CD4-positive, CD25-positive, alpha-beta regulatory T cell (primary cell): ENCODE measurements at places on chromosomes 3 and 15. TPM values are rescaled to one million over a fixed set of nuclear protein-coding genes. Genes with fewer than 3 reads are reported as not detected.

Gene EIF4E3
- polyA plus RNA-seq = 98.9 TPM

DNA sequence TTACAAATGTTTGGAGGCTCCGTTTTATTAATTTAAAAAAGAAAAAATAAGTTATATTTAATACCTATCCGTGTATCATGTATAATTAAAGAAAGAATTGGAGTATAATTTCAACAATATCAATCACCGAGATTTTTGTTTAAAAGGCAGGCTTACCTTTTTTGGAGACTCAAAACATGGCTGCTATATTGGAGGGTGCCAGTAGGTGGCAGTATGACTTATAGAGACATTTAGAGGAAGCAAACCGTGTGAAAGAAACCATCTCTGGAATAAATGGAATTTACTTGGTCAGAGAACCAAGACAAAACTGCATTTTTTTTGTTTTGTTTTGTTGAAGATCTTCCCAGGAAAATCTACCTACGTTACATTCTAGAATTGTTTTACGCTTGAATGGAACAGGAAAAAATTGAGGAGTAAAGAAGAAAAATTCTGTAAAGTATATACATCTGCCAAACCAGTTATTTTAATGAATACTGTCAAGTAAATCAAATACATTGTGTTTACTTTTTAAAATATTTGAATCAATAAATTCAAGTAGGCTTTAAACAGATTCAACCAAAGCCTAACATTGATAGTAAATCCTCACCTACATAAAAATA is 802.6 kb upstream of the ALCAM start:
- peak; percentile 51 for DNase-seq

Gene LRRC49
- not detected for polyA plus RNA-seq

DNA sequence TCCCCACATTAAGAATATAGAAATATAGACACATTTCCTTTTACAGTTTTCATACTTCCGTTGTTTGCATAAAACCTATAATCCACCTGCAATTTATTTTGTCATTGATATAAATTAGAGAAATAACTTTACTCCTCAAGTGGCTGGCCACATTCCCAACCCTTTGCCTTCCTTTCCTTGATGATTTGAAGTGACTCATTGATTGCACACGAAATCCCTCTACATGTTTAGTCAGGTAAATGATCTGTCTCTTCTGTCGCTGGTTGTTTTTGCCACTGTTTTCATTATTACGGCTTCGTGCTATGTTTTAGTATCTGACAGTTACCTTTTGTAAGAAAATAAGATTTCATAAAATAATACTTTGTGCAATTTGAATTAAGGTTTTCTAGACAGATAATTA is 272.2 kb upstream of the NR2E3 start:
- no peak for DNase-seq

GRCh38 chr3:182710557-182711157 is 82.6 kb upstream of the ATP11B start:
- no peak for DNase-seq

Gene OXNAD1
- polyA plus RNA-seq = 67.1 TPM

Gene RBP2
- polyA plus RNA-seq = not detected

Gene COL6A6
- polyA plus RNA-seq = not detected

DNA sequence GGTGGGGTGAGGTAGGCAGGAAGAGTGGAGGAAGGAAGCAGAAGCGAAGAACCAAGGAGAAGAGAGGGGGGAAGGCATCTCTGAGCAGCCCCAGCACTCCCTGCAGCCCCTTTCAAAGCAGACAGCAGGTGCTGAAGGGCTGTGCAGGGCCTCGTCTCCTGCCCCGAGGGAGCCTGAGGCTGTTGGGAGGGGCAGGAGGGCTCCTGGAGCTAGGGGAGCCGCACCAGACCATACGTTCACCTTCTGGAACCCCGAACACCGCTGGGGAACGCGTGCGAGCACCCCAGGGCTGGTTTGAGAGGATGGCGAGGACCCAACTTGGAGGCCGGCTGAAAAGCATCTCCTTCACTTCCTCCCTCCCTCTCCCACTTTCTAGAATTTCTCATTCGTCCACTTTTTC is 259.8 kb downstream of the FAM43A start:
- DNase-seq = no peak

DNA sequence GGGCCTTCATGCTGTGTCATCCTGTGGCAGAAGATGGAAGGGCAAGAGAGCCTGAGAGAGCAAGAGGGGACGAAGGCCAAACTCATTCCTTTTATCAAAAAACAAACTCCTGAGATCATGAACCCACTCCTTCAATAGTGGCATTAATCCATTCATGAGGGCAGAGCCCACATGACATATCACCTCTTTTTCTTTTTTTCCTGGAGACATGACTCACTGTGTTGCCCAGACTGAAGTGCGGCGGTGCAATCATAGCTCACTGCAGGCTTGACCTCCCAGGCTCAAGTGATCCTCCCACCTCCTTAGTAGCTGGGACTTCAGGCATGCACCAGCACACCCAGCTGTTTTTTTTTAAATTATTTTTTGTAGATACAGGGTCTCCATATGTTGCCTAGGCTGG is 92.0 kb upstream of the RNU6-1 start:
- DNase-seq = no peak

GRCh38 chr3:152127058-152127457 is 141.7 kb upstream of the MBNL1 start:
- no peak for DNase-seq

DNA sequence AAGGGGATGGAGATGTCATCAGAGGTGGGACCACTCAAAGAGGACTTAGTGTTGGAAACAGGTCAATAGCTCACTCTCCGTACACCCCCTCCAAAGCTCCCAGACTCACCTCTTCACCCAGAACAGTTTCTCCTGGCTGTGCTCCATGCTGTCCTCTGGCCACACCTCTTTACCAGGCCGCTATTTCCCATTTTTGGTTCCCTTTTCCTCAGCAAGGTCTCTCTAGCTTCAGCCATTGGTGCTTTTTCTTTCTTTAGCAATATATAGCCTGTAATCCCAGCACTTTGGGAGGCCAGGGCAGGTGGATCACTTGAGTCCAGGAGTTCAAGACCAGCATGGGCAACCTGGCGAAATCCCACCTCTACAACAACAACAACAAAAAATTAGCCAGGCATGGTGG is 123.6 kb upstream of the SMAD3 start:
- no peak for DNase-seq

Gene ZNF620
- polyA plus RNA-seq = 2.9 TPM

Gene EFHB
- 0.23 TPM for polyA plus RNA-seq

DNA sequence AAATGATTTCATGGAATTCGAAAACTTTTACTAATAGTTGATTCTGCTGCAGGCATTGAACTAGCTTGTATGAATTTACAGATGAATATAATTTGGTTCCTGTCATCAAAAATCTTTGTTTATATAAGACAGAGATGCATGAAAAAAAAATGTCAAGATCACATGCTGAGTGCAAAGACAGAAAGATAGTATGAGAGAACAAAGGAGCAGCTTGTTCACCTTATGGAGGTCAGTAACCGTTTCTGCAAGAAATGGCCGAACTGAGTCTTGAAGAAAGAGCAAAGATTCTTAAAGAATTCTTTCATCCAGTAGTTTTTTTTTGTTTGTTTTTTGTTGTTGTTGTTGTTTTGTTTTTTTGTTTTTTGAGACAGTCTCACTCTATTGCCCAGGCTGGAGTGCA is 450.6 kb downstream of the TUSC7 start:
- DNase-seq = no peak

DNA sequence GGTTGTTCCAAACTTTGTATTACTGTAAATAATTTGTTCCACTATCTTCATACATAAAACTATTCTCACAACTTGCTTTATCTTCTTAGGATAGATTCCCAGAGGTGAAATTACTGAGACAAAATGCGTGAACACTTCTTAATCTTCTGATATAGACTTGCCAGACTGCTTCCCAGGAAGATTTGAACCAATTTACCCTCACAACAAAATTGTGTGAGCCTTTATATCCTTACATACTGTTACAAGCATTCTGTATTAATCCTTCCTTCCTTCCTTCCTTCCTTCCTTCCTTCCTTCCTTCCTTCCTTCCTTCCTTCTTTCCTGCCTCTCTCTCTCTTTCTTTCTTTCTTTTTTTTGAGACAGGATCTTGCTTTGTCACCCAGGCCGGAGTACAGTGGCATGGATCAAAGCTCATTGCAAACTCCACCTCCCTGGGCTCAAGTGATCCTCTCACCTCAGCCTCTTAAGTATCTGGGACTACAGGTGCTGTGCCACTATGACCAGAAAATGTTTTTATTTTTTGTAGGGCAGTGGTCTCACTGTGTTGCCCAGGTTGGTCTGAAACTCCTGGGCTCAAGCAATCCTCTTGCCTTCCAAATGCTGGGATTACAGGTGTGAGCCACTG is 57.1 kb upstream of the SSR3 start:
- DNase-seq = no peak

DNA sequence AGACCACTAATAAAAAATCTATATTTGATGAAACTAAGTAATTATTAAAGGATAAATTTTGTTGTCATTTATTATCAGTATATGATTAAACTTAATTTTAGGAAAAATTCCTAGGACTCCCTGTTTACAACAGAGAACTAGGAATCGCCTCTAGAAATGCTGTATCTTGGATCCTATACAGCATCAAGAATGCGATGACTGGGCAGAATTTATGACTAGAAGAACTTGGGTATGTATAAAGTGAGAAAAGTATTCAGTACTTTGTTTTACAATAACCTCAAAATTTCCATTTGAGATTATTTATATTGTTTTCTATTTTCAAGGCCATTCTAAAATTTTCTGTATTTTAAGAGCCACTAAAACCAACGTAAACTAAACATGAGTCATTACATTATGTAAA is 82.3 kb upstream of the AGTR1 start:
- DNase-seq = no peak

DNA sequence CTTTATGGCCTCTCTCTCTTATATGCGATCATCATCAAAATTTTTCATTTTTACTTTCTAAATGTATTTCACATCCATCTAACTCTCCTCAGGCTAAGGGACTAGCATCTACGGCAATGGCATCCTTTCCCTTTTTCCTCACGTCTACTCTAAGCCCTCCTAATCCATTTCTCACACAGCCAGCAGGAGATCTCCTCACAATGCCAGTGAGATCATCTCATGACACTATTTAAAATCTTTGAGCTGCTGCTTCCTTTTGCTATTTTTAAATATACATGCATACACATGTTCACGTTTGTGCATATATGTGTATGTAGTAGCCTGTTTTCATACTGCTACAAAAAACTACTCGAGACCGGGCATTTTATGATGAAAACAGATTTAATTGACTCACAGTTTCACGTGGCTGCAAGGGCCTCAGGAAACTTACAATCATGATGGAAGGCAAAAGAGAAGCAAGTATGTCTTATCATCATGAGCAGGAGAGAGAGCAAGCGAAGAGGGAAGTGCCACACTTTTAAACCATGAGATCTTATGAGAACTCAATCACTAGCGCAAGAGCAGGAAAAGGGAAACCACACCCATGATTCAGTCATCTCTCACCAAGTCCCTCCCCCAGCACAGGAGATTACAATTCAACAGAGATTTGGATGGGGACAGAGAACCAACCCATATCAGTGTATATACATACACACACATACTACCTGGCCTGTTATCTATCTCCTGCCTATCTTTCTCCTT is 599.2 kb upstream of the ROBO1 start:
- DNase-seq = no peak

GRCh38 chr15:40942337-40942854 is 10.9 kb upstream of the CHAC1 start:
- DNase-seq = peak; percentile 35

DNA sequence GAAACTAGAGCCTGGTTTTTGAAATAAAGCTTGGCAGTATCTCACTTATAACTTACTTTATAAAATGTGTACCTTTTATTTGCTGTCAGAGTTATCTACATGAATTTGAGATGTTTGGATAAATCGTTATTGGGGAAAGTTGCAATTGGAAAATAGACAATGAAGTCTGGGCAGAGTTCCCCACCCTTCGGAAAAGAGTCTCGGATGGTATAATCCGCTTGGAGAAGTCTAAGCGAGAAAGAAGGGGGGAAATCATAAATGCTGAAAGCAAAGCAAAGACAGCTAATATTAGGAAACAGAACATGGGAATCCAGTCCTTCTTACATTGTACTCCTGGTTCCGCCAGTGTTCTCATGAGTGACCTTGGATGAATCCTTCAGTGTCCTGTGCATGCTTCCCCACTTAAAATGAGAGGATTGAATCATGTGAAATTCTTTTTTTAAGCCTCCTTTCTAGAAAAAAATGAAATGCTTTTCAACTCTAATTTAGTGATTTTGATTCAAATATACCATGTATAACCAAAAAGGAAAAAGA is 162.4 kb downstream of the ATG7 start:
- no peak for DNase-seq

GRCh38 chr15:58213587-58214338 is 75.6 kb downstream of the AQP9 start:
- no peak for DNase-seq

GRCh38 chr15:80487839-80488390 is 83.7 kb downstream of the ARNT2 start:
- DNase-seq = no peak

DNA sequence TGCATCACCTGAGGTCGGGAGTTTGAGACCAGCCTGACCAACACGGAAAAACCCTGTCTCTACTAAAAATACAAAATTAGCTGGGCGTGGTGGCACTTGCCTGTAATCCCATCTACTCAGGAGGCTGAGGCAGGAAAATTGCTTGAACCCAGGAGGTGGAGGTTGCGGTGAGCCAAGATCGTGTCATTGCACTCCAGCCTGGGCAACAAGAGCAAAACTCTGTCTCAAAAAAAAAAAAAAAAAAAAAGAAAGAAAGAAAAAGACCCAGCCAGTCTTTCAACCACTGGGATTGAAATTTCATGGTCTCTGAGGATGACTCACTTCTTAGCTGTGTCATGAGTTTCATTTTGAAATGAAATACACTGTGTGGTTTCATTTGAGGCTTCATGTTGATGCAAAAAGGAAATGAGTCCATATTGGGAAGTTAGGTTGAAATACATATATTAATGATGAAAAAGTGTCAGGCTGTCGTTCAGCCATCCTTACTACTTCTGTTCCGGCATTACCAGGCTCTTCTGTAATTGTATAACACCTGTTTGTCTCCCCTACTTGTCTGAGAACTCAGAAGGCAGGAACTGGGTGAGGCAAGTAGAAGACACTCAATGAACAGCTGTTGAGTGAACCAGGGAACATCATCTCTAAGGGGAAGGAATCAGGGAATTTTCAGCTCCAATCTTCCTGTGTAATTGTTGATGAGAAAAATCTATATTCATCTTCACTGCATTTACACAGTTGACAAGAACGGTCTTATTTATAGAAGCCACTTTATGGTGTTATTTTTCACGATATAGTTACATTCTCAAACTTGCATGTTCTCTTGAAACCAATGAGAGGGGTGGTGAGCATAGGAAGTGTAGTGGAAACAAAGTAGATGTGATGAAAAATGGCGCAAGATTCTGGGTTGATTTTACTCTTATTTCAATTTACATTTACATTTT is 87.4 kb downstream of the NFKBIZ start:
- DNase-seq = peak; percentile 56
